Stimulated activated CD4-positive, alpha-beta T cell treated with anti-CD3 and anti-CD28 coated beads, TNF-alpha, amount 100 ng/mL, for 24 hours (primary cell): ENCODE measurements at places on chromosomes 3 and 15.
A peak's percentile ranks its signal among the peaks of the same experiment; 100 is the strongest.

DNA sequence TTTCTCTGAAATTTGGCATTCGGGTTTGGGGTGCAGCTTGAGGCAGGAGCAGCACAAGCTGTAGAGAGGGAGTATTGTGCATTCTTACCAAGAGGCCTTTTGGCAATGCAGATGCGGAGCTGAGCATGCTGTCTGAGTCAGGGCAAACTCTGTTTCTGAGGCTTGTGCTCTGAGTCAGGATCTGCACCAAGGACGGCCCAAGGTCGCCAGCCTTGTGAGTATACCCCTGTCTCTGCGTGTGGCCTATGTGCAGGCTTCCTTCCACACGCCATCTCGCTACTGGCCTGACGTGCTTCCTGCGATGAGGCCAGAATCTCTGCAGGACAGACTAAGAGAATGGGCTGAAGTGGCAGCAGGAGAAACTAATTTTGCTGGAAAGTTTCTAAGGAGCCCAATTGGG lies 83.8 kb upstream of the ROPN1 start:
- DNase-seq = no peak

DNA sequence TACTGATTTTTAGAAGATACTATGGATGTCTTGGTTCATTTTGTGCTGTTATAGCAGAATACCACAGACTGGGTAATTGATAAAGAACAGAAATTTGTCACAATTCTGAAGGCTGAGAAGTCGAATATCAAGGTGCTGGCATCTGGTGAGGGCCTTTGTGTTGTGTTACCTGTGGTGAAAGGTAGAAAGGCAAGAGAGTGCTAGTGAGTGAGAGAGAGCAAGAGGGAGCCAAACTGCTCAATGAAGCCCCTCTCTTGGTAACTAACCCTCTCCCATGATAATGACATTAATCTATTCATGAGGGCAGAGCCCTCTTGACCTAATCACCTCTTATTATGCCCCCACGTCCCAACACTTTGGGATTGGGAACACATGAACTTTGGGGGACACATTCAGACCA lies 31.3 kb downstream of the PDCD6IP start:
- no peak for DNase-seq

- DNase-seq = no peak
Measured at GRCh38 chr15:65086680-65087111, 10.2 kb downstream of the KBTBD13 start.

DNA sequence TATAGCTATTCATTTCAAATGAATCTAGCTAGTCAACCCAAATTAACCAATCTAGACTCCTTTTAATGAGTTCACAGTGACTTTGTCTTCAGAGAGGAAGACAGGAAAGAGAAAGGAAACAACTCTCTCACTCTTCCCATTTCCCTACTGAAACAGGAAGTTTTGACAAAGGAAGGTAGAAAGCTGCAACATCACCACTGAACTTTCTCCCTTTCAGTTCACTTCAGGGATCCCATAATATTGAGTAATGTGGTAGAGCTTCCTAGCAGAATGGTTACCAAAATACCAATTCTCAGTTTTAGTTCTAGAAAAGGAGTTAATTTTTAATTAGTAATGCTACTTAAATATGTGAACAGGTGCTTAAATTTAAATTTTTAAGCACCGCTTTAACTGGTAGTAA lies 7.5 kb downstream of the VPS13C start:
- no peak for DNase-seq

DNA sequence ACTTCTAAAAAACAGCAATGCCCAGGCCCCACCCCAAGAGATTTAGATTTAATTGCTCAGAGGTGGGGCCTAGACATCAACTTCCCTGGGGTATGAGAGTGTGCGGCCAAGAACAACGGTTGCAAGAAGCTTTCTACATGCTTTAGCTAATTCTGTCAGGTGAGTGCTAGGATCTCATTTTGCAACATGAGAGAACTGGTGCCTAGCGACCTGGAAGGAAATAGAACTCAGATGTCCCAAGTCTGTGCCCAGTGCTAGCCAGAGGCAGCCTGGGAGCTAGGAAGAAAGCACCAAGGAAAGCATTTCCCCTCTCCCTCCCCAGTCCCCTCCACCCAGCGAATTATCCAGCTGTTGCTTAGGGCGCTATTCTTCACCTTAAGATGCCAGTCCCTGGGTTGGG lies 22.9 kb upstream of the HRH1 start:
- no peak for DNase-seq

DNA sequence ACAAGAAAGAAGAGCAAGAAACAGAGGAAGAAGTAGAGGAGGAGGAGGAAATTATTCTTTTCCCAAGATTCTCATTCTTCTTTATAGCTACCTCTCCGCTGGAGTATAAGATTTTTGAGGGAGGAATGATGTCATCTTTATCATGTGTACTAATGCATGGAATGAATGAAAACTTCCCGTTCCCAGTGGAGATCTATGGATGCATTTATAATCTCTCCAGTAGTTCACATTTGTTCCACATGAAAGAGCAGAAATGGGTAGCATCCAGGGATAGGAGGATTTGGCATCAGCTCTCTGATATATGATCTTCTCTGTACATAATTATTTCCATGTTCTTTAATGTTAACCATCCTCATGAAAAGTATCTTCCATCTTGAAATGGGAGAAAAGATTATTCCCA lies 244.4 kb downstream of the ADAMTSL3 start:
- DNase-seq = no peak

GRCh38 chr3:13194285-13195209 lies 121.3 kb upstream of the IQSEC1 start:
- DNase-seq = no peak

DNA sequence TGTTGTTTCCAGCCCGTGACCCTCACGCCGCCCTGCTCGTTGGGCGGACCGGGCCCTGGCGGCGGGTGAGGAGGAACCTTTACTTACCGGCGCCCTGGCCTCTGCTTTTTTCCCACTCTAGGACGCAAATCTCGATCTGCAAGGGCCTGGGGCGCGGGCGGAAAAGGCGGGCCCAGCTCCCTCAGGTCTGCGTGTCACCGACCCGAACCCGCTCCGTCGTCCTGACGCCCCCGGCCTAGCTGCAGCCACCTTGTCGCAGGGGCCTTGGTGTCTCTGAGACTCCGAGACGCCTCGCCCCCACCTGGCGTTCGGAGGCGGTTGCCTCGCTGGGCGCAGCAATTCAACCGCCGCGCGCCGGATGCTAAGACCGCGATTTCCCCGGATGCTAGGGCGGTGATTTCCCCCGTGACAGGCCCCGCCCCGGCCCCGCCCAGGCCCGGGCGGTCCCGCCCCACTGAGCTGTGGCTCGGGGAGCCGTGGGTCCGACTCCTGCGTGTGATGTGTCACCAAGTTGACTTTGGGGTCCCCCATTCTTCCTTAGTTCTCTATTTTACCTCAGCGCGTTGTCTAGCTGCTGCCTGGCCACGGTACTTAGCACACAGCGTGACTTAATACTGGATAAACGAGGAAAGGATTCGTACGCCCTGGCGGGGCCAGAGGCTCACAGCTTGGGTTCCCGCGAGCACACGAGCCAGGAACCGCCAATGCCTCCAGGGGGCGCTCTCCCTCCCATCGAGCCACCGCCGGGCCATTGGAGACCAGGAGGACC lies at the start of gene RPL39L:
RPL39L (minus strand) TSS at position 371 of the 769 bp plus-strand sequence. CDS start 18,196 bp downstream, outside the sequence.
- peak; percentile 85 for DNase-seq

DNA sequence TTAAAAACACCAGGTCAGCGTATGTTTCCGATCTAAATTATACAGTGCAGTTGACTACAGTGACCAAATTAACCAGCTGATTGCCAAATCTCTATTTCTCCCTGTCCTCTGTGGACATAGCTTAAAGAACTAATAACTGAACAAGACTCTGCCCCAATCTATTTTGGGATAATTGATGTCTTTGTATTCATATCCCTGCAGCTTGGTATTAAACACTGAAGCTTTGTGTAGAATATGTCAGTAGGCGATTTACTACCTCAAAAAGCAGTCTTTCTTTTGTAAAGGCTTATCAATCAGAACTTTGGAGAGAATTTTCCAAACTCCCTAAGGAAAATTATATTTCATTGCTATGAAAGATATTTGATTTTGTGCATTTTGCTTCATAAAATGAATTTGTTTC lies 258.2 kb downstream of the SOX2 start:
- no peak for DNase-seq

- no peak for DNase-seq
Measured at GRCh38 chr3:104279617-104280016, 1087.1 kb upstream of the ALCAM start.

DNA sequence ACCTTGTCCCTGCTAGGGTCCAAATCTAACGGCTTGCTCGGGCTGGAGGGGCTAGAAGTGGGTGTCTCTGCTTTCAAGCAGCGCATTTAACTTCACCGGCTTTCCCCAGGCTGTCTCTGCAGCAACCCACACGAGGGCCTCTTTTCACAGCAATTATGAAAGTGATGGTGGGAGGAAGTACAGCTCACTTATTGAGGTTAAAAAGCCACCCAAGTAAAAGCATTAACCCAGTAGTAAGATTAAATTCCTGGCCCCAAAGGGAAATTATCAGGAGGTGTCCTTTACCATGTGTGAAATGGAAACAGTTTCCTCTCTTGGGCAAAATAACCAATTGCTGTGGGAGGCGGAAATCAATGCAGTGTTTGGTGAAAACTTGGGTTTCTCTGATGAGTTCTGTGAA lies 41.1 kb downstream of the NGRN start:
- no peak for DNase-seq

GRCh38 chr3:150077581-150078247 lies 107.0 kb upstream of the PFN2 start:
- no peak for DNase-seq

DNA sequence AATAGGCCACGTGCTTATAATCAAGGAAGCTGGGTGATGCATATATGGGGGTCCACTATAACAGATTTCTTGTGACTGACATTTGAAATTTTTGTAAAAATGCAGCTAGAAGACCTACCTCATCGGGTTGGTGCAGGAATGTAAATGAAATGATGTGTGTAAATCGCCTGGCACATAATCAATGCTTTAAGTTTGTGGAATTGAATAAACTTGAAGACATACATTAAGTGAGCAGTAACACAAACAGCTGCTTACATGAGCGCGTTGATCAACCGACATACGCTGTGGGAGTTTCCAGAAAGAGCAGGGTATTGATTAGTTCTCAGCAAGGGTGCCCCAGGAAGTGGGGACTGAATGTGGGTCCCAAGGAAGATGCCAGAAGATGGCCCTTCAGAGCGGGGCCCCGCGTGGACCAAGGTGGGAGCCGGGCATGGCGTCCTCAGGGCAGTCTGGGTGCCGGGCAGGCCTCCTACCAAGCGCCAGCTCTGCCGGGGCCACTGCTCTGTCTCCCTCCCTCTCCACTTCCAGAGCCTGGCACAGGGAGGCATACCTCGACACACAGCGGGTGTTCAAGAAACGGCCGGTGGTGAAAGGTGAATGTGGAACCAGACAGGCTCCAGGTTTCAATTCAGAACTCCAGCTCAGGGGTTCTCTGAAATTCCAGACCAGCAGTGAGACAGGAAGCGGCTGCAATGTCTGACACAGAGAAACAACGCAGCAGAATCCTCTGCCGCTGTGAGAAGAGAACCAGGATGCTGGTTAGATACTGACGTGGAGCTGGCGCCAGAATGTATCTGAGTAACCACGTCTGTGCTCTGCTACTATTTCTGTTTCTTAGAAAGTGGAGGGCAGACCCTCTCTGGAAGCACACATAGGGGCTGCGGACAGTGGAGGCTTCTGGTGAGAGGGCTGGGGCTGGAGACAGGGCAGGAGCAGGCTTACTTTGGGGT lies 12.6 kb downstream of the BFSP2 start:
- no peak for DNase-seq

- no peak for DNase-seq
Measured at GRCh38 chr15:96462768-96463750, 132.6 kb downstream of the NR2F2 start.

- no peak for DNase-seq
Measured at GRCh38 chr3:35426366-35426958, 212.9 kb upstream of the ARPP21 start.

DNA sequence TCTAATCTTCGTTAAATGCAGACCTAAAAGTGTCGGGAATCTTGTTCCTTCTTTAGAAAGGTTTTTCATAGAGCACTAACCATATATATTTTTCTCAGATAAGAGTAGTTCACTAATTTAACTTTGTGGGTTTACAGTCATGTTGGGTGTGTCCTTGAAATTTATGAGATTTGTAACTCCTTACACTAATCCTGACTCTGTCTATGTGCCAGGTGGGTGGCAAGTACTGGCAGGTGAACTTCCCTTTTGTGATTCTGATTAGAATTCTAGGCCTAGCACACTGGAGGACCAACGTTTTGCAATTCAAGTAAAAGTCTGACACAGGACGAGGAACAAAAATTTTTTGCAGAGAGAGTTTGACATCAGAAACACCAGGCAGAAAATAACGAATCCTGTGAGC lies 220.1 kb downstream of the P3H2 start:
- DNase-seq = no peak

DNA sequence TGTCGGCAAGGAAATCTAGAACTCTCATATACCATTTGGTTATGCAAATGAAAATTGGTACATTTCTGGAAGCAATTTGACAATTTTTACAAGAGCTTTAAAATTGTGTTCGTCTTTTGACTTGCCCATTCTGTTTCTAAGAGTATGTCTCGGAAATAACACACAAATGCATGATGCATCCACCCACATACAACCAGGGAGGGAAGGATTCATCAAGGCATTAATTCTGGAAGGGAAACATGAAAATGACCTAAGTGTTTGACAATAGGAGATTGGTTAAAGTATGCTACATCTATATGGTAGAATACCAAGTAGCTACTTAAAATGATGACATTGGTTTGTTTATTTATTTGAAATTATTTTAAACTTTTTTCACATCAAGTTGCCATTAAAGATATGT lies 58.6 kb downstream of the PIAS1 start:
- no peak for DNase-seq

GRCh38 chr3:94972066-94972465 lies 909.2 kb downstream of the NSUN3 start:
- DNase-seq = no peak

DNA sequence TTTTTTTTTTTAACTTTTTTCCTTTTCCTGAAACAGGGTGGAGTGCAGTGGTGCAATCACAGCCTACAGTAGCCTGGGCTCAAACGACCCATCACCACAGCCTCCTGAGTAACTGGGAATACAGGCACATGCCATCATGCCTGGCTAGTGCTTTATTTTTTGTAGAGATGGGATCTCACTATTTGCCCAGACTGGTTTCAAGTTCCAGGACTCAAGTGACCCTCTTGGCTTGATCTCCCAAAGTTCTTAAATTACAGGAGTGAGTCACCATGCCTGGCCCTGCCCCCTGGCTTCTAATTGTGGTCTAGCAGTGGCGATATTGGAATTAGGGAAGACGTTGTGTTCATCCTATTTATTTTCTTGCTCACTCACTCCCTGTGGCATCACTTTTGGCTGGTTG lies 1138.4 kb downstream of the SI start:
- DNase-seq = no peak
